ENCODE measurements at places on chromosomes 2 and 18. TPM values are rescaled to one million over a fixed set of nuclear protein-coding genes. Genes with fewer than 3 reads are reported as not detected.
A peak's percentile ranks its signal among the peaks of the same experiment; 100 is the strongest.

GRCh38 chr2:210318486-210318885, 3.5 kb upstream of the MYL1 start:
- H3K36me3 ChIP-seq = no peaks in the 10 kb centered on the region
- H3K27me3 ChIP-seq = no peaks in the 10 kb centered on the region
- DNase-seq = no peak
- H3K27ac ChIP-seq = no peak overlapping the region
- no peaks in the 10 kb centered on the region for H3K4me1 ChIP-seq
- no peak overlapping the region for H3K4me3 ChIP-seq

GRCh38 chr2:70767079-70767698, 811 bp downstream of the ADD2 start:
- peak; percentile 75 for DNase-seq
- no peaks in the 10 kb centered on the region for H3K36me3 ChIP-seq
- H3K27ac ChIP-seq = no peak overlapping the region
- H3K27me3 ChIP-seq = no peaks in the 10 kb centered on the region
- H3K4me1 ChIP-seq = no peaks in the 10 kb centered on the region
- H3K4me3 ChIP-seq = peak overlapping the region; percentile 58

- H3K4me3 ChIP-seq = no peak overlapping the region
- no peaks in the 10 kb centered on the region for H3K4me1 ChIP-seq
- no peaks in the 10 kb centered on the region for H3K36me3 ChIP-seq
- no peak for DNase-seq
These were observed 176.0 kb downstream of the SMAD2 start for GRCh38 chr18:47754311-47755101.

- DNase-seq = no peak
- H3K27me3 ChIP-seq = no peaks in the 10 kb centered on the region
- H3K4me3 ChIP-seq = no peak overlapping the region
- H3K4me1 ChIP-seq = no peaks in the 10 kb centered on the region
- H3K27ac ChIP-seq = no peak overlapping the region
- no peaks in the 10 kb centered on the region for H3K36me3 ChIP-seq
These were observed 109.0 kb downstream of the CERS6 start for GRCh38 chr2:168565112-168565511.

Gene UGT1A1
- total RNA-seq = not detected

DNA sequence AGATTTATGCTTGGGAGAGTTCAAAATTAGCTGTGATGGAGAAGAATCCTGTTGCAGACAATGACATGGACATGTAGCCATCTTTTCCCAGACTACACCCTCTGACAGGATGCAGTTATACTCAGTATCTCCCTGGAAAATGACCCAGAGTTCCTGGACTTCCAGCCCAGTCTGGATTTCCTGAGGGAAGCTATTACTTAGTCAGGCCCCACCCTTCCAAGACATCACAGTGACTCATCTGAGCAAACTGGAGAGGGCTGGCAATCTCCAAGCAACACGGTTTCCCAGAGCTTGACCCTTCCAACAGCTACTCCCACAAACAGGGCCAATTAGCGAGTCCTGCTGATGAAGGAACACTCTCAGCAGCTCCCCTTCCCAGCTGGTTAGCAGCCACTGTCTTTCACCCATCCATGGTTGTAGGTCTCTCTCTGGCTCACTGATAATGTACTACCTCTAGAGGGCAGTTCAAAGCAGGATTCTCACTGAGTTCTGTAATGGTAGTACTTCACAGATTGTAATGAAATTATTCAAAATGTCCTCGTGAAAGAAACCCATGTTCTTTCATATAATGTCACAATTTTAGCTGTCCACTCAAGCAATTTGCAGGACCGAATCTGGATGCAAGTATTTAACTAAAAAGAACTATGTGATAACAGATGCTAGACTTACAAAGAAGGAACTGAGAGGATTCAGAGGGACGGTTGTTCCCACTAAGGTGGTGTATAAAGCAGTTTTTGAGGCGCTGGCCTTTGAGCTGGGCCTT, 110.2 kb downstream of the MDH1 start:
- no peaks in the 10 kb centered on the region for H3K36me3 ChIP-seq
- DNase-seq = peak; percentile 68
- H3K4me3 ChIP-seq = no peak overlapping the region
- H3K27ac ChIP-seq = peak overlapping the region; percentile 28

GRCh38 chr2:152078662-152079061, 20.2 kb downstream of the CACNB4 start:
- no peaks in the 10 kb centered on the region for H3K36me3 ChIP-seq
- no peaks in the 10 kb centered on the region for H3K27me3 ChIP-seq
- DNase-seq = no peak
- H3K27ac ChIP-seq = no peak overlapping the region
- H3K4me3 ChIP-seq = no peak overlapping the region
- no peaks in the 10 kb centered on the region for H3K4me1 ChIP-seq

Gene TLX2
- not detected for total RNA-seq

DNA sequence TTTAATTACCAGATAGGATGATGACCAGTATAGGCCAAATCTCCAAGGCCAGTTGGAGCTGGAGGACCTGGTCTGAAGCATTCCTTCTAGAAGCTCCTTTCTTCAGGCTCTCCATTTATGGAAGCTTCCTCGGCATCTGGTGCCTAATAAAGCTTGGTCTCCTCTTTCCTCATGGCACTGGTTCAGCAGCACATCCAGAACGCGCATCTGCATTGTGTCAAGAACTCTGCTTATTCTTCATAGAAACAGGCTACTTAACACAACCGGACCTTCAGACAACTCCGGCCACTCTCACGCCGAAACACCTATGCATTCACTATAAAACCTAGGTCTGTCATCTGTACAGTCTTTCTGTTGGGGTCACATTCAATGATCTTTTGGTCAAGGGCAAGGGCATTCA, 99.8 kb downstream of the COL6A3 start:
- no peak for DNase-seq
- H3K36me3 ChIP-seq = no peaks in the 10 kb centered on the region
- peaks cover 3% of the 10 kb centered on the region for H3K4me1 ChIP-seq
- peak overlapping the region; percentile 99 for H3K27ac ChIP-seq

Gene CHRND
- total RNA-seq = not detected

- H3K36me3 ChIP-seq = no peaks in the 10 kb centered on the region
- no peak overlapping the region for H3K4me3 ChIP-seq
- H3K27ac ChIP-seq = no peak overlapping the region
- no peaks in the 10 kb centered on the region for H3K4me1 ChIP-seq
These were observed 105.6 kb downstream of the PRPF40A start for GRCh38 chr2:152611458-152612231.

GRCh38 chr18:79918615-79919011, 32.8 kb downstream of the SLC66A2 start:
- H3K36me3 ChIP-seq = no peaks in the 10 kb centered on the region
- DNase-seq = peak; percentile 36
- H3K4me3 ChIP-seq = no peak overlapping the region
- H3K27me3 ChIP-seq = no peaks in the 10 kb centered on the region
- H3K4me1 ChIP-seq = no peaks in the 10 kb centered on the region

GRCh38 chr2:60548845-60549237, 4.6 kb downstream of the BCL11A start:
- no peaks in the 10 kb centered on the region for H3K36me3 ChIP-seq
- no peak for DNase-seq
- H3K4me3 ChIP-seq = no peak overlapping the region
- H3K27ac ChIP-seq = no peak overlapping the region

GRCh38 chr2:29017716-29018435, 36.8 kb downstream of the TOGARAM2 start:
- no peak overlapping the region for H3K27ac ChIP-seq
- no peaks in the 10 kb centered on the region for H3K4me1 ChIP-seq
- no peaks in the 10 kb centered on the region for H3K27me3 ChIP-seq
- H3K36me3 ChIP-seq = no peaks in the 10 kb centered on the region
- H3K4me3 ChIP-seq = no peak overlapping the region
- DNase-seq = no peak

DNA sequence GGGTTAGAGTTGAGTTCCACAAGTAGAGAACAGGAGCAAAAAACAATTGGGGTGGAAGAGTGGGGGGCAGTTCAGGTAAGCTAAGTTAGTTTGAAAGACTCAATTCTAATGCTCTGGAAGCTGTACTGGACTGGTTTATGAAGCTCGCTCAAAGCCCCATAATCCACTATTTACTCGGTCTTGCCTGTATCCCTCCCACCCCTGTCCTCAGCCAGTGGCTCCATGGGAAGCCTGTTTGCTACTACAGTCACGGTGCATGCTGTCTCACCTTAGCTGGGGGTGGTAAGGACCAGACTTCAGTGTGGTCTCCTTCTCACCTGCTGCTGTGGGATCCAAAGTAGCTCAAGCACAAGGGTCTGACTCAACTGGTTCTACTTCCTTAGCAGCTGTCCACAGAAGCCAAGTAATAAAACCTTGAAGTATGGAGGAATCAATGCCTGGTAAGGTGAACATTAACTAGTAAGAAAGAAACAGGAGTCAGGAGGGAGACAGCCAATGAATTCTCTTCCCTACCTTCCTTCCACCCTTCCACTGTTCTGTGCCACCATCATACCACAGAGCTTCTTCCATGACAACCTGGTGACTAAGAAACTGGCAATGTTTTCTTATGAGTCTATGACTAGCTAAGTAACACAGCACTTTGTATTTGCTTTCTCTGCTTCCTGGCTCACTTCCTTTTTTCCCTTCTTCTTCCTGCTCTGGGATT, 230.8 kb downstream of the SRBD1 start:
- H3K4me1 ChIP-seq = peaks cover 5% of the 10 kb centered on the region
- no peak overlapping the region for H3K27ac ChIP-seq
- no peak overlapping the region for H3K4me3 ChIP-seq
- H3K27me3 ChIP-seq = no peaks in the 10 kb centered on the region
- no peaks in the 10 kb centered on the region for H3K36me3 ChIP-seq
- no peak for DNase-seq

DNA sequence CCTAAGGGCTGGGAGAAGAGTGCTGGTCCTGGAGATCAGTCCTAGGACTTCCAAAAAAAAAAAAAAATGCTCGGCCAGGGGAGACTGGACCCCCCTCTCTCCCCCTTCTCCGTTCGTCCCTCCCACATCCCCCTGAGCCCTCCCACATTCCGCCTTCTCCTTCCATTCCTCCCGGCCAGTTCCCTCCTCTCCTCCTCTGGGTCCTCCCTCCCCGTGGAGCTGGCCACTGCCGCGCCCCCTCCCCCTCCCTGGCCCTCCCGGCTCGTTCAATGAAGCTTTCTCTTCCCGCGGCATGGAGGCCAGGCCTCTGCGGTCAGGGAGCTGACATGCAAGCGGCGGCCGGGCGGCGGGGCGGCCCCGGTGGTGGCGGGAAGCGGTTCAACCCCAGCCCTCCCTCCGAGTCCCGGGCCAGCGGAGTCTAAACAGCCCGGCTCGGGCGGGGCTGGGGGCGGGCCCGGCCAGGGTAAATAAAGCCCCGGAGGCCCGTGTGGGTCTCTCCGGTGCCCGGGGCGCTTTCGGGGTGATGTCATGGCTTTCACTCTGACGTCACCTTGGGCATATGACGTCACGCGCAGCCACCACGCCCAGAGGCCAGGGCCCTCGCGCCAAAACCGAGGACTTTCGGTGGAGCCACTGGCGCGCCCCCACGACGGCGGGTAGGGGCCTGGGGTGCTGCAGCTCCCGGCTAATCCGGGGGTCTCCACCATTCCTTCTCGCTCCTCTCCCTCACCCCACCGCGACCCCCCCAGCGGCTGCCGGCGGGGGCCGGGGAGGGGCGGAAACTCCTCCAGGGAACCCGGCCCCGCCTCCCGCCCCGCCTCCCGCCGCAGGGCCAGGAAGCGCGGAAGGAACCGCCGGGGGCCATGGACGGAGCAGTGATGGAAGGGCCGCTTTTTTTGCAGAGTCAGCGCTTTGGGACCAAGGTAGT, at the start of the genes DOK1 and LOXL3:
DOK1 (plus strand) TSS at position 829 of the 928 bp plus-strand sequence; CDS start at position 864, 35 bp downstream.
LOXL3 (minus strand) TSS at position 51 of the 928 bp plus-strand sequence. CDS start 1,308 bp downstream, outside the sequence.
- H3K36me3 ChIP-seq = no peaks in the 10 kb centered on the region
- no peak within 1 kb of the TSS for H3K27ac ChIP-seq
- peak within 1 kb of the TSS; percentile 39 for H3K4me3 ChIP-seq
- no peaks in the 10 kb centered on the region for H3K4me1 ChIP-seq
- H3K27me3 ChIP-seq = no peaks in the 10 kb centered on the region

DNA sequence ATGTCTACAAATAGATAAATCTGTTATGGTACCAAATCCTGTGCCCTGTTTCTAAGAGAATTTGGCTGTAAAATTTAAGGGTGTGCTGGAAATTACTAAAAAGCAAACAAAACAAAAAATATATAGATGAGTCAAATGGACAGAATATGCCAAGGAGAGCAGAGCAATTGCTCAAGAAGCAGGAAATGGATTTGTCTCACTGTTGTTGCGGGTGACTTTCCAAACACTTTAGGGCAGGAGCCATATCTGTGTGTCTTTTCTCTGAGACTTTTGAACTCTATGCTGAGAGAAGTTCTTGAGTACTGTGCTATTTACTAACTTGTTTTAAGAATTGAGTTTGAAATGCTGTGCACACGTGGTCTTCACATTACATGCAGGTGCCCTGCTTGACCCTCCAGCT, 221.7 kb downstream of the PHLPP1 start:
- no peaks in the 10 kb centered on the region for H3K36me3 ChIP-seq
- H3K4me1 ChIP-seq = no peaks in the 10 kb centered on the region
- H3K27ac ChIP-seq = peak overlapping the region; percentile 93
- no peaks in the 10 kb centered on the region for H3K27me3 ChIP-seq

GRCh38 chr2:65870826-65871225, 438.4 kb upstream of the SPRED2 start:
- no peak overlapping the region for H3K27ac ChIP-seq
- no peak overlapping the region for H3K4me3 ChIP-seq
- no peaks in the 10 kb centered on the region for H3K36me3 ChIP-seq
- H3K27me3 ChIP-seq = no peaks in the 10 kb centered on the region

GRCh38 chr2:219416938-219417337, 1.2 kb upstream of the DES start:
- no peaks in the 10 kb centered on the region for H3K36me3 ChIP-seq
- no peaks in the 10 kb centered on the region for H3K27me3 ChIP-seq
- DNase-seq = no peak
- no peaks in the 10 kb centered on the region for H3K4me1 ChIP-seq
- no peak overlapping the region for H3K4me3 ChIP-seq
- H3K27ac ChIP-seq = peak overlapping the region; percentile 38

Gene HOXD4
- 9.8 TPM for total RNA-seq

Gene MPHOSPH10
- total RNA-seq = 29.7 TPM

Gene MC4R
- not detected for total RNA-seq

DNA sequence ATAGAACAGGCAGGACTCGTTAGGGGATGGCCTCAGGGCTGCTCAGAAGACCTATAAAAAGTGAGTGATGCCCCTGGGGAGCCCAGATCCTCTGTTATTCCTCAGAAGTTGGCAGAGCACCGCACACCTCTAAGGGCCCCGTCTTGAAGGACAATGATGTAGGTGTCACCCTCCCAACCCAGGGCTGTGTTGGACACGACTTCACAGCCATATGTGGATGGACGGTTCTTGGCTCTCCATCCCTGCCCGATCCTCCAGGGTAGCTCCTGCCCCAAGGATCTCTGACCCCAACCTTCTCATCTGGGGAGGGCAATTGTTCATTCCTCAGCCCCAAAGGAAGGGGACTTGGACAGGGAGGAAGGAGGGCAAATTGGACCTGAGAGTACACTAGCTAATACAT, 246.1 kb downstream of the DYSF start:
- no peak overlapping the region for H3K27ac ChIP-seq
- H3K36me3 ChIP-seq = no peaks in the 10 kb centered on the region
- H3K27me3 ChIP-seq = no peaks in the 10 kb centered on the region

- no peak overlapping the region for H3K4me3 ChIP-seq
- no peak overlapping the region for H3K27ac ChIP-seq
- H3K4me1 ChIP-seq = no peaks in the 10 kb centered on the region
- DNase-seq = no peak
- H3K36me3 ChIP-seq = no peaks in the 10 kb centered on the region
These were observed 576.0 kb downstream of the LRP1B start for GRCh38 chr2:141554810-141555209.

Gene CTNNA2
- total RNA-seq = not detected

Gene SEPTIN2
- total RNA-seq = 345 TPM

Gene TMEM169
- total RNA-seq = 0.72 TPM

GRCh38 chr2:215435870-215436704, at the start of gene FN1:
Gene FN1 (minus strand): TSS chr2:215436068. CDS start chr2:215435802, 266 bp downstream.
- no peaks in the 10 kb centered on the region for H3K36me3 ChIP-seq
- H3K4me1 ChIP-seq = peaks cover 4% of the 10 kb centered on the region
- H3K4me3 ChIP-seq = peak within 1 kb of the TSS; percentile 72
- H3K27ac ChIP-seq = peak within 1 kb of the TSS; percentile 99
- DNase-seq = peak; percentile 98

Measured in aorta (tissue), 5 donors.